8988T (cell line): ENCODE measurements at places on chromosomes 12 and 14.
A peak's percentile ranks its signal among the peaks of the same experiment; 100 is the strongest.

DNA sequence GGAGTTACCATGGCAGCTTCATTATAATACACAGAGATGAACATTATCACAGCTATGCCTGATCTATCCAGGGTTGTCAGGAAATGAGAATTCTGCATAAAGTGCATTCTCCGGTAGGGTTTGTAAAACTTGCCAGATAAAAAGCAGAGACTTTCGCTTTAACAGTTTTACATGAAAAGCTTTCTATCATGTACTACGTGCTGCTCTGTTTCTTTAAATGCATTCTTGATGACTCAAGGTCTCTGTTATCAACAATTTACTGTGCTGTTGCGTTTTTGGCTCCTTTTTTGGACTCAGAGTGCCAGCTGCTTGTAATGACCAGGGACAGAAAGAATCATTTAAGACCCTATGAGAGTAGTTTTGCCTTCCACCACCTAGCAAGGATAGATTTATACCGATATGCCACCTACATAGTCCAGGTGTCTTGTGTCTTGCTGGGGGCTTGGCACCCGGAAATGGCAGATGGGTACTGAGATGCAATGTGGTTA is 371.2 kb downstream of the BTG1 start:
- no peak for DNase-seq

GRCh38 chr12:47995981-47996401 is 8.3 kb downstream of the COL2A1 start:
- DNase-seq: no peak

- DNase-seq: no peak
Observed at GRCh38 chr12:6852651-6853354, 853 bp downstream of the USP5 start.

DNA sequence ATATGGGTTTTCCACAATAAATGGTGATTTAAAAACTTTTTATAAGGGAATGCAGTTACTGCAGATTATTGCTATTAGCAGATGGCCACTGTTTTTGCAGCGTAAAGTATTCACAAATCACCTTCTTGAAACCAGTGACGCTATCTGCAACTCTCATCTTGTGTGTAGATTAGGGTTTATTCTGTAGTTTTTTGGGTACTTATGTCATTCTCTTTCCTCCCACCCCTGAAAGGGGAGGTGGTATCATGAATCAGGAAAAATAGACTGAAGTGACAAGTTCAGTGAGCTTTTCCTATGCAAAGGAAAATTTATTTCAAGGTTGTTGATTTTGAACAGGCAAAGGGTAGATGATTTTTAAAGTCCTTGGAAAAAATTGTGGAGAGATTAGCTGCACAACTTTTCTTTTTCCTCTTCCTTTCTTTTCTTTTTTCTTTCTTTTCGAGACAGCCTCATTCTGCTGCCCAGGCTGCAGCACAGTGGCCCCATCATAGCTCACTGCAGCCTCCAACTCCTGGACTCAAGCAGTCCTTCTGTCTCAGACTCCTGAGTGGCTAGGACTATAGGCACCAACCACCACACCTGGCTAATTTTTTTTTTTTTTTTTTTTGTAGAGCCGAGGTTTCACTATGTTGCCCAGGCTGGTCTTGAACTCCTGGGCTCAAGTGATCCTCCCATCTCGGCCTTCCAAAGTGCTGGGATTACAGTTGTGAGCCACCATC is 1.6 kb downstream of the FRS2 start:
- no peak for DNase-seq

GRCh38 chr12:111753144-111753881 is 13.4 kb upstream of the ALDH2 start:
- DNase-seq: peak; percentile 92

- no peak for DNase-seq
Observed at GRCh38 chr12:64877363-64878004, 53.0 kb downstream of the TBC1D30 start.

- DNase-seq: no peak
Observed at GRCh38 chr12:111664499-111664898, 21.3 kb downstream of the BRAP start.

DNA sequence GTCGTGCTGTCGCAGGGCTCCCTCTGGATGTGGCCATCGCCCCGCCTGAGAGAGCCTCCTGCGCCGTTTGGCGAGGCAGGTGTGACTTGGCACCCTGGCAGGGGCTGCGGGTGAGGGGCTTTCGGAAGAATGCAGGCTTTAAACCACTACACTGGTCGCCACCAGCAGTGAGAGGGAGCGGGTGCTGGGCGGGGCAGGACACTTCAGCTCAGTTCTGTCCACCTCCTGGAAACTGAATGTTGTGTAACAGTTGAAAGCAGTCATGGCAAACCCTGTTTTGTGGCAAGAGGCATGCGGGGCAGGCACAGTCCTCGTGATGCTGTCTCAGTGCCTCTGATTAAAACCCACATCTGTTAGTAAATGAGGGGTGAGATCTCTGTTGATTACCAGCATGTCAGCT is 55.9 kb downstream of the AACS start:
- no peak for DNase-seq

GRCh38 chr12:93079271-93079670 is 150.2 kb upstream of the EEA1 start:
- no peak for DNase-seq

DNA sequence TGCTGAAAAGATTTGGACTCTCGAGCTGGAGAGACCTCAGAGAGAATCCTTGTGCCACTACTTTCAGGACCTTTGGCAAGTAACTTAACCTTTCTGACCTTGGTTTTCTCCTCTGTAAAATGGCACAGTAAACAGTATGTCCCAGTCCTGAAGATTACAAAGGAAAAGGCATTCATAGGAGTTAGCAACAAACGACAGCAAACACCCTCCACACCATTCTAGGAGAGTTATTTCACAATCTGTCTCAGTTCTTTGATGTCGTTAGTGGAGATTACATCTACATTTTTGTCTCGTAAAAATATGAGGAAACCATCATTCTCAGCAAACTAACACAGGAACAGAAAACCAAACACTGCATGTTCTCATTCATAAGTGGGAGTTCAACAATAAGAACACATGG is 205.7 kb downstream of the ITPR2 start:
- DNase-seq: no peak

DNA sequence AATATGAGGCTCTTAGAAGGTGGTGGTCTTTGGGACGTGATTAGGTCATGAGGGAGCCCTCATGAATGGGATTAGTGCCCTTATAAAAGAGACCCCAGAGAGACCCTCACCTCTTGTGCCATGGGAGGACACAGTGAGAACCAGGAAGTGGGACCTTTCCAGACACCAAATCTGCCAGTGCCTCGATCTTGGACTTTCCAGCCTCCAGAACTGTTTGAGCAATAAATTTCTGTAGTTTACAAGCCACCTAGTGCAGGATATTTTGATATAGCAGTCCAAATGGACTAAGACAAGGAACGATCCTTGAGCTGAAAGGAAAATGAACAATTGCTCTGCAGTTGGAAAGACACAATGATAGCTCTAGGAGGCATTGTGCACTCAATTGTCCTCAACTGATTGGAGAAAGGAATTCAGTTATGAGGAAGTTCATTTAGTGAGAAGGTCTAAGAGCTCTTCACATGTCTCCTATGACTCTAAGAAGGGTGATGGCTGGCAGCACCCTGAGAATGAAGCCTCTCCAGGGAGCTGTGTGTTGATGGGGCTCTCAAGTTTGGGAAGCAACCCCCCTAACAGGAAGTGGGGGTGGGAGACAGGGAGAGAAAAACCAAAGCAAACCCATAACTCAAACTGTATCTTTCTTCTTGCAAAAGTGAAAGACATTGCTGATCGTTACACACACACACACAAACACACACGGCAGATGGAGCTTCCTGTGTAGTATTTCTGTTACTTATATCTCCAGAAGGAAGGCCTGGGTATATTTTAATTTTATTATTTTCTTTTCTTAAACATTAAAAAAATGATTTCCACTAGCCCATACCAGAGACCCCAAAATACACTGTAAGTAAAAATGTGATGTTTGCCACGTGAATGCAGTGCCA is 21.0 kb downstream of the CHST11 start:
- no peak for DNase-seq

- DNase-seq: no peak
Observed at GRCh38 chr12:93061473-93062419, 132.7 kb upstream of the EEA1 start.

DNA sequence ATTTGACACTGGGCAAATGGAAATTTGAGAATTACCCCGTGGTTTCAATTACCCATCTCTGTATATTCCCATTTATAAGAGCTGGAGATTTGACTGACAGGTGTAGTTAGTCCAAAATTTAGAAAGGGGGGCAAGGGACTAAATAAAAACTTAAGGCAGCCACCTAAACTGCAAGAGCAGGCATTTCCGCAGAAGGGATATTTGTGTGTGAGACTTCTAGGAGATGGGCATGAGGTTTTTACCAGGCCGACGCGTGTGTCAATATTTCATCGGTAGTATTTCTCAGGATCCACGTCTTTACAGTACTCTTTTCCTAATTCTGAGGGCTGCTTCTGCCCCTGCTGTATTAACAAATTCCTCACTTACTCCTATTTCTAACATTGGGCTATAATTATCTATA is 1.4 kb downstream of the FAR2 start:
- no peak for DNase-seq

DNA sequence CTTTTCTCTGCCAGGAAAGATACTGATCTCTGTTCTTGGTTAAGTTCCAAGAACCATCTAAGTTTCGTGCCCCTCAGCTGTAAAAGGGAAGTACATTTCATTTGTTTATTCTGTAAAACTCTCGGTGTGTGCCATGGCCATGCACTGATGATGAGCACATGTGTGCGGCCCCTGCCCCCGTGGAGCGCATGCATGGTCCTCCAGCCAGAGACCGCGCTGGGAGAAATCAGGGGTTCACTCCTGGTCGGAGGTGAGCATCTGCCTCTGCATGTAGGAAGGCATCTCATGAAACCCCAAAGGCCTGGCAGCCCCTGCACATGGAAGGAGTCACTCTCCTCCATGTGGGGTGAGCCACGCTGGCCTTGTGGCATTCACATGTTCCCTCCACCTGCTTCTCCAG is 102.5 kb upstream of the RTL1 start:
- no peak for DNase-seq

DNA sequence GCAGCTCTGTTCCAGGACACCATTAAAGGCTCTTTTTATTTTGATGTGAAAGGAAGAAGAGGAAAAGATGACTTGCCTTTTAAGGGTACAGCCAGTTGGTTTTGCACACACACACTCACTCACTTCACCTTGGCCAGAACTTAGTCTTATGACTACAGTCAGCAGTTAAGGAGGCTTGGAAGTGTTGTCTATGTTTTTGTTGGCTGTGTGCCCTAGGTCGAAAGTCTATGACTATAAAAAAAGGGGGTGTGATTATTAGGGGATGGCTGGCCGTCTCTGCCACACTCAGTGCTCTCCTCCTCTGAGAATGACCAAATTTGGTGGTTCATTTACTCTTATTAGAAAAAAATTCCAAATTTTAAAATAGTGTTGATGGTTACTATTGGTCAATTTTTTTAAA is 139.5 kb upstream of the OTX2 start:
- DNase-seq: no peak

DNA sequence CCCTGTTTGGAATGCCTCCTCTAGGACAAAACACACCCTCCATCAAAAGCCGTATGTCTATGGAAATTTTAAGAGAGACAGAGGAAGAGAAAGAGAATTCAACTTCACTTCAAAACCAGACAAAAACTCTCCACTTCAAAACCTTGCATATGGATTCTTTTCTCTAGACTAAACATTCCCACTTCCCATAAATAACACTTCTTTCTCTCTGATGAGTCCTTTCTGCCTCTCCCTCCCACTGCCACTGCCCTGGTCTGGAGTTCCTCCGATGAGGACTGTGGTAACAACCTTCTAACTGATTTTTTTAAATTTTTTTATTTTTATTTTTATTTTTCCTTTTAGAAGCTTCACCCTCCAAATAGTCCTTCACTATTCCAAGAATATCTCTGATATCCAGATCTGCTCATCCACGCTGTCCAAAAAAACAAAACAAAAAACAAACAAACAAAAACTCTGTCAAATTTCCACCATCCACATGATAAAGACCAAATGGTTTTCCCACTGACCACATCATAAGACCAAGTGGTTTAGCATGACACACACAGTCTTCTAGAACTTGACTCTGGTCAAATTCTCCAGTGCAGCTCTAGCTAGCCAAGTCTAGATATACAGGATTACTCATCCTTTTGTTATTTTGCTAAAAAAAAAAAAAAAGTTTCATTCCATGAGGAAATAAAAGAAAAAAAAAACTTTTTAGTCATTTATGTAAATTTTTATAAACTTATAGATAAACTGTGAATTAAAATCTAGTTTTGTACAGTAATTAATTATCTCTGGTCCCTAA is 256.0 kb downstream of the PPFIA2 start:
- DNase-seq: no peak

- no peak for DNase-seq
Observed at GRCh38 chr14:39680777-39681176, 248.5 kb upstream of the FBXO33 start.

- DNase-seq: no peak
Observed at GRCh38 chr14:103205541-103205906, 82.3 kb downstream of the TNFAIP2 start.

GRCh38 chr14:104878582-104878981 is 13.5 kb downstream of the CEP170B start:
- DNase-seq: no peak

DNA sequence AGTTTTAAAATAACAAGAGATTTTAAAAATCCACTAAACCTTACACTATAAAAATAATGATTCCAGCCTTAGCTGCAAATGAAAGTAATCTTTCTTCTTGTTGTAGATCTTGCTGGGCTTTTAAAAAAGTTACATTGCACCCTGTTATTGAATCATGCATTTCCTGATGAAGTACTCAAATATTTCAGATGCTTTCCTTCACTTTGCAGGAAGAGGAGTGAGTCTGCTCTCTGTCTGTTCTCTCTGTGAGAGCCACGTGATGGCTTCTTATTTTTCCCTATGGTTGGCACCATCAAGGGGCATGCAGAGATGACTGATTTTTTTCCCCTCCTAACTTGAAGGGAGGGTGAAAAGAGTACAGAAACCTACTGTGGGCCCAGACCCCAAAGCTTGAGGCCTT is 262.7 kb downstream of the ATP23 start:
- DNase-seq: no peak

- no peak for DNase-seq
Observed at GRCh38 chr12:112998987-112999767, 20.9 kb downstream of the OAS2 start.

DNA sequence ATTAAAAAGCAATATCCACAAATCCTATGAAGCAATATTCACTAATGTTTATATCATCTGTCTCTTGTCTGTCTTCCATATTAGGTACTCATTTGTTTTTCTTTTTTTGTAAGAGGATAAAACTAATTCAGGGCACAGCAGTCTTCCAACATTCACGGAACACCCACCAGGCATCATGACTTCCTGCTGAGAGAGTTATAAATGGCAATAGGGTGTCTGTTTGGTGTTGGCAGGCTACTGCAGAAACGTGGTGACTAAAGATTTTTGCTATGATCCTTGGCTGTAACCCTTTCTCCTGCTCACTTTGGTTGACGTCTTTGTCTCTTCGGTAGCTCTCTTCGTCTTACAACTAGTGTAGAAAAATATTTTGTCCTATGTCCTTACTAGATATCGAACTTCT is 860.6 kb upstream of the MGAT4C start:
- no peak for DNase-seq

DNA sequence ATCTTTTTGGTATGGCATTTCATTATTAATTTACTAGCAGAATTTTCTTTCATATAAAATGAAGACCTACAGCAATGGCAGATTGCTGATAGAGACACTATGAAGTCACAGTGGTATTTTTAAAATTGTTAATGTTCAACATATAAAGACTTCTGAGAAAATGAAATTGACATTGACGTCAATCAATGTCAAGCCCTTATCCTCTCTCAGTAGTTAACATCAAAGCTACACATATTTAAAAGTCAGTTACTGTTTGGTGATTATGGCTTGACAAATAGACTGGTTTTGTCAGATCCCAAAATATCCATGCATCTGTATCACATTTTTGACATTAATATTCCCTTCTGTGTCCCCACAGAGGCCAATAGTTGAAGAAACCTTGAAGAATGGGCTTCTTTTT is 1069.1 kb upstream of the SEL1L start:
- DNase-seq: no peak
